ENCODE measurements at places on chromosomes 2 and 18.

DNA sequence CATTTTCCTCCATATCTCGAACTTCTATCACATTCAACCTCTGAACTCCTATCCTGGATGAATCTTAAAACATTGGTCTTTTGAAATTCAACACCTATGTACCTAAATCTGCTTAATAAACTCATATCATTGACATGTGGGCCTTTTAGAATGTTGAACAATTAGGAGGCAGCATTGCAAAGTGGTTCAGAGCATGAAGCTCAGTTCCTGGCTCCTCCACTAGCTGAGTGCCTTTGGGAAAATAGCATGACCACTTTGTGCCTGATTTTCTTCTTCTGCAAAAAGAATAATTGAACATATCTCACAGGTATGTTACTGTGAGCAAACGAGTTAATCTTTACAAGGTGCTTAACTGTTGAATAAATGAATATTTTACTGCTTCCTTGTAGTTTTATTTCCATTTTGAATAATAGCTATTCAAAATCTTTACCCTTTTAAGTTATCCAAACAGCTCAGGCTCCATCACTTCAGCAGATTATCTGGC lies 14.3 kb upstream of the ITPRID2 start:
- H3K36me3 ChIP-seq: no peaks in the 10 kb centered on the region
- H3K27me3 ChIP-seq: no peaks in the 10 kb centered on the region
- H3K27ac ChIP-seq: no peak overlapping the region
- no peak overlapping the region for H3K4me3 ChIP-seq
- no peaks in the 10 kb centered on the region for H3K4me1 ChIP-seq

DNA sequence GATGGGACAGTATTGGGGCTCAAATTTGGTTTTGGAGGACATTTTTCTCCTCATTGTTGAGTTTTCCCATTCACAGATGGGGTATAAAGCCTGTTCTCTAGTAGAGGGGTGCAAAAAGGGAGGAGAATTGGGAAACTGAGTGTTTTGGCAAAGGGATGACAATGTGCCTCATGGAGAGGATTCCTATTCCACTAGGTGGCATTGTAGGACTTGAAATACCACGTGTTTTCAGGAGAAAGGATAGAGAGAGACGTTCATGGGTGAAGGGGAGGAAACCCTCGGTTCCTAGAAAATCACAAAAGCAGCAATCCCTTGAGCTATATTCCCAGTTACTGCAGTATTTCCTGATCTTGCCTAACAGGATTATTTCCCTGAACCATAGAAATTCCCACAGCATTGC lies 113.7 kb upstream of the SRD5A2 start:
- no peaks in the 10 kb centered on the region for H3K27me3 ChIP-seq
- no peak overlapping the region for H3K4me3 ChIP-seq
- H3K4me1 ChIP-seq: no peaks in the 10 kb centered on the region
- DNase-seq: no peak
- H3K27ac ChIP-seq: no peak overlapping the region
- H3K36me3 ChIP-seq: no peaks in the 10 kb centered on the region

GRCh38 chr2:105338020-105338385 lies 663 bp downstream of the C2orf49 start:
- peaks cover 25% of the 10 kb centered on the region for H3K36me3 ChIP-seq
- H3K27ac ChIP-seq: peak overlapping the region; percentile 98
- no peaks in the 10 kb centered on the region for H3K27me3 ChIP-seq
- H3K4me3 ChIP-seq: peak overlapping the region; percentile 97
- peaks cover 20% of the 10 kb centered on the region for H3K4me1 ChIP-seq

GRCh38 chr2:73243884-73244570 lies 9.9 kb downstream of the CCT7 start:
- DNase-seq: no peak
- H3K4me3 ChIP-seq: no peak overlapping the region
- H3K36me3 ChIP-seq: peaks cover 82% of the 10 kb centered on the region
- no peak overlapping the region for H3K27ac ChIP-seq

DNA sequence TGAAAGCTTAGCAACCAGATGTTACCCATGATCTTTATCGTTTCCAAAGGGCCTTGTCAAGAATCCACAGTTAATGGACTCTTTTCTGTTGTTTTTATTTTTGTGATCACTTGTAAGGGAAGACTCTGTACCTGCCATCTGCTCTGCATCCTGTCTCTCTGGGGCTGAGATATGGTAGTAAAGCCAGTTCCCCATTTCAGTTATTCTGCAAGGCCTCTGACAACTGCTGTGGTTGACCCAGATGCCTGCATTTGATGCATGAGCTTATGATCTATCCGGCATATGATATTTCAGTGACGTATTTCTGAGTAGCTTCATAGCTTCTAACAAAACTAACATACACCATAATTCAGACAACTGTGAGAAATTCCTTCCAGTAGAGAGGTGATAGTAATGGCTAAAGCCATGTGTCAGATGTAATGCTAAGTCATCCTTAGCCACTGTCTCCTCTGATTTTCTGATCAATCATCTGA lies 105.1 kb downstream of the TPO start:
- no peaks in the 10 kb centered on the region for H3K27me3 ChIP-seq
- H3K27ac ChIP-seq: peak overlapping the region; percentile 39
- no peak overlapping the region for H3K4me3 ChIP-seq
- H3K36me3 ChIP-seq: no peaks in the 10 kb centered on the region
- H3K4me1 ChIP-seq: peaks cover 15% of the 10 kb centered on the region
- DNase-seq: no peak

DNA sequence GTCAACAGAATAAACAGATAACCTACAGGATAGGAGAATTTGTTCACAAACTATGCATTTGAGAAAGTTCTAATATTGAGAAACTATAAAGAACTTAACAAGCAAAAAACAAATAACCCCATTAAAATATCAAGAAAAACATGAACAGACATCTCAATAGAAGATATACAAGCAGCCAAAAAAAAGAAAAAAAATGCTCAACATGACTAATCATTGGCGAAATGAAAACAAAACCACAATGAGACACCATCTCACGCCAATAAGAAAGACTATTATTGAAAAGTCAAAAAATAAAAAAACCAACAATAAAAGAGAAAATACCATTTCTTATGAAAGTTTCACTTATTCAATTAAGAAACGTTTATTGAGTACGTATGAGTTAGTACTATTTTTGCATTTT lies 800.5 kb downstream of the CBLN2 start:
- no peak overlapping the region for H3K27ac ChIP-seq
- H3K4me1 ChIP-seq: no peaks in the 10 kb centered on the region
- H3K36me3 ChIP-seq: no peaks in the 10 kb centered on the region
- DNase-seq: no peak
- no peaks in the 10 kb centered on the region for H3K27me3 ChIP-seq

GRCh38 chr18:56233595-56233994 lies 404.8 kb downstream of the TXNL1 start:
- H3K4me1 ChIP-seq: no peaks in the 10 kb centered on the region
- no peaks in the 10 kb centered on the region for H3K36me3 ChIP-seq
- no peak overlapping the region for H3K4me3 ChIP-seq

- H3K36me3 ChIP-seq: no peaks in the 10 kb centered on the region
- H3K4me1 ChIP-seq: no peaks in the 10 kb centered on the region
- no peak for DNase-seq
- no peak overlapping the region for H3K27ac ChIP-seq
- H3K4me3 ChIP-seq: no peak overlapping the region
Measured at GRCh38 chr2:100812116-100812515, 7.8 kb upstream of the NPAS2 start.

GRCh38 chr18:34707670-34708069 lies 2.4 kb upstream of the DTNA start:
- no peak overlapping the region for H3K27ac ChIP-seq
- no peak for DNase-seq
- H3K36me3 ChIP-seq: no peaks in the 10 kb centered on the region
- H3K4me1 ChIP-seq: no peaks in the 10 kb centered on the region

- H3K27me3 ChIP-seq: no peaks in the 10 kb centered on the region
- peak overlapping the region; percentile 80 for H3K4me3 ChIP-seq
- peaks cover 5% of the 10 kb centered on the region for H3K4me1 ChIP-seq
- DNase-seq: no peak
- H3K27ac ChIP-seq: no peak overlapping the region
Measured at GRCh38 chr2:31234683-31235503, 941 bp downstream of the EHD3 start.

- no peak for DNase-seq
- no peaks in the 10 kb centered on the region for H3K27me3 ChIP-seq
- H3K27ac ChIP-seq: no peak overlapping the region
- H3K36me3 ChIP-seq: no peaks in the 10 kb centered on the region
- no peak overlapping the region for H3K4me3 ChIP-seq
Measured at GRCh38 chr2:28642796-28643195, 108.8 kb upstream of the PPP1CB start.

- no peaks in the 10 kb centered on the region for H3K4me1 ChIP-seq
- no peaks in the 10 kb centered on the region for H3K36me3 ChIP-seq
- H3K27ac ChIP-seq: no peak overlapping the region
- DNase-seq: no peak
Measured at GRCh38 chr2:23096906-23097602, 287.9 kb upstream of the KLHL29 start.

DNA sequence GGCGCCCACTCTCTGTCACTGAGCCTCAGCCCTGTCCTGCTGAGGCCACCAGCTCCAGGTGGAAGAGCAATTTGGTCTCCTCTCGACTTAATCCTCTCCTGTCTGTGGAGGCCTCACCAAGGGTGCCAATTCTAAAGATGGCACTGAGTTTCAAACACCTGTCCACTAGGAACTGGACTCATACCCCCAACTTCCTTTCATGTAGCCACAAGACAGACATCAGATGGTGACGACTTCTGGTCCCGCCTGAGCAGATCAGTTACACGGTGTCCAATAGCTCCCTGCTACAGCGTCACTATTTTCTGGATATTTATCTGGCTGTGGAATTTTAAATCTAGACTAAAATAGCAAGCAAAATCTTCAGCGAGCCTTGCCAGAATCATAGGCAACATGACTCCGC lies 24.5 kb upstream of the SP5 start:
- H3K27me3 ChIP-seq: no peaks in the 10 kb centered on the region
- no peak overlapping the region for H3K27ac ChIP-seq
- H3K4me1 ChIP-seq: no peaks in the 10 kb centered on the region

DNA sequence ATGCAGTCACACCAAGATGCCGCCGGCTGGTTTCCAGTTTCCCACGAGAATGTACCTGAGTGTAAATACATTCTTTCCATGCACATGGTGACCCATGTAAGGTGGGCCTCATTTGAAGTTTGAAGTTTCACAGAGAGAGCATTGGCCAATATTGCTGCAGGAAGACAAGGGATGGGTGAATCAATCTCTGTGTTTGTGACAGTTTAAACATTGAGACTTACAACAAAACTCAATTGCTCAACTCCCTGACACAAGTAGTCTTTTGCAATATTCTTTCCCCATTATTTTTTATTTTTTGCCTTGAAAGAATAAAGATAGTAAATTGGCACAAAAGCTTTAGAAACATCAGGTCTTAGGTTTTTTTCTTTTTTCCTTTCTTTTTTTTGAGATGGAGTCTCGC lies 5.1 kb downstream of the SERPINB2 start:
- H3K4me1 ChIP-seq: no peaks in the 10 kb centered on the region
- no peaks in the 10 kb centered on the region for H3K36me3 ChIP-seq
- H3K4me3 ChIP-seq: no peak overlapping the region
- no peak for DNase-seq
- no peaks in the 10 kb centered on the region for H3K27me3 ChIP-seq
- no peak overlapping the region for H3K27ac ChIP-seq

DNA sequence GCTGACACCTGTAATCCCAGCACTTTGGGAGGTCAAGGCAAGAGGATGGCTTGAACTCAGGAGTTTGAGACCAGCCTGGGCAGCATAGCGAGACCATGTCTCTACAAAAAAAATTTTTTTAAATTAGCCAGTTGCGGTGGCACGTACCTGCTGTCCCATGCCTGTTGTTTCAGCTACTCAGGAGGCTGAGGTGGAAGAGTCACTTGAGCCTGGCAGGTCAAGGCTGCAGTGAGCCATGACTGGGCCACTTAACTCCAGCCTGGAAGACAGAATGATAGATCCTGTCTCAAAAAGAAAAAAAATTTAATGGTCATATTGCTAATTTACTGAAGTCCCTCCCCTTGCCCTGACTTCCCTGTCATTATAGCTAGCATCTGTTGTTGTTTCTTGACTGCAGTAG lies 112.6 kb downstream of the ARHGAP28 start:
- H3K4me3 ChIP-seq: no peak overlapping the region
- no peaks in the 10 kb centered on the region for H3K27me3 ChIP-seq
- H3K4me1 ChIP-seq: no peaks in the 10 kb centered on the region
- H3K36me3 ChIP-seq: no peaks in the 10 kb centered on the region
- no peak overlapping the region for H3K27ac ChIP-seq
- DNase-seq: no peak

Measured in effector memory CD4-positive, alpha-beta T cell (primary cell).